ENCODE measurements at places on chromosomes 3 and 15.

- DNase-seq = no peak
Measured at GRCh38 chr3:189108067-189108466, 63.7 kb upstream of the TPRG1 start.

DNA sequence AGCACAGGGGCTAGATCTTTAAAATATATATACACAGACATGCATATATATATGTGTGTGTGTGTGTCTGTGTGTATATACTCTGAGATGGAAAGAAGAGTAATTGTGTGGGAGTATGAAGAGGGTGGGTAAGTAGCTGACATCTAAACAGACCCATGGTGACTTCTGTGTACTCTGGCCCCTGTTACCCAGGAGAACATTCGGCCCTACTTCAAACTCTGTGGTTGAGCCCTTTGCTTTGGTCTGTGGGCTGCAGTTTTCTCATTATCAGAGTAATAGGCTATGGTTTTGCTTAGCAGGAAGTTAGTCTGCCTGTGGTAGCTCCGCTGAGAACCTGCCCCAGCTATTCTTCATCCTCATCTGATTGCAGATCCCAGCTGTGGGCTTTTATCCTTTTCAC lies 141.4 kb downstream of the RBPMS2 start:
- DNase-seq = no peak

DNA sequence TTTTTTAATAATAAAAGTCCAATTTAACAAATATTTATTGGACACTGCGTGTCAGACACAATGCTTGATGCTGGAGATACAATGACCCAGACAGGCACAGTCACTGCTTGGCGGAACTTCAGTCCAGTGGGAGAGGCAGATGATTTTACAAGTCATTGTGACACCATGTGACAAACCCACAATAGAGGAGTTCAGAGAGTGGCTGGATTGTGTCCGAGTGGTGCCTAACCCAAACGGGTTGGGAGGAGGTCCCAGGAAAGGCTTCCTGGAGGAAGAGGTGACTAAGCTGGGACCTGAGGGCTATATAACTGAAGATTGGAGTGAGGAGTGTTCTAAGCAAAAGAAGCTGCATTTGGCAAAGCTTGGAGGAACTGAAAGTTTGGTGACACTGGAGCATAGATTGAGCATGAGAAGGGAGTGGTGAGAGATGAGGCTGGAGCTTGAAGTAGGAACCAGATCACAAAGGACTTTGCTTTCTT lies 41.4 kb downstream of the CRTC3 start:
- DNase-seq = no peak

DNA sequence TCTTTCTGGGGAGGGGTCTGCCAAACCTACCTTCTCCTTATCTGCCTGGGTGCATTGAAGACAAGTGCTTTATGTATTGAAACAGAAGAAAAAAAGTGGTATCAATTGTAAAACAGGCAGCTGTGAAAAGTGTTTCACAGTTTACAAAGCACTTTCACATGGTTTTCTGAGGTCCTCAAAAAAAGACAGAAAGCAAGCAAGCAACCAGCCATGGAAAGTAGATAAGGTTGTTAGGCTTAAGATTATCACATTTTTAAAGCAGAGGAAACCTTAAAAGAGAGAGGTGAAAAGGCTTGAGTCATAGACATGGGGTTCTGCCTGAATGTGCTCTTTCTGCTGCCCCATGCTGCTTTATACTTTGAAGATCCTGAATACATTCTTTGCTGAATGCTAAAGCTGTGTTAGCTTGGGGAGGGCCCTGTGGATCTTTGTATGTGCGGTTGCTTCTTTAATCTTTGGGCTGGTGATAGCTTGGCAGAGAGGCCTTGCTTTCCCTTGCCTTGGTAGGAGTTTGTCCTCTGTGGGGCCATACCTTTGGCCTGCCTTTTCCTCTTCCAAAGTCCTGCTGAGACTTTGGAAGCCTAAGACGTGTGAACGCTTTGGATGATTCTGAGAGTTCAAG lies 2.6 kb downstream of the SMAD3 start:
- DNase-seq = no peak

DNA sequence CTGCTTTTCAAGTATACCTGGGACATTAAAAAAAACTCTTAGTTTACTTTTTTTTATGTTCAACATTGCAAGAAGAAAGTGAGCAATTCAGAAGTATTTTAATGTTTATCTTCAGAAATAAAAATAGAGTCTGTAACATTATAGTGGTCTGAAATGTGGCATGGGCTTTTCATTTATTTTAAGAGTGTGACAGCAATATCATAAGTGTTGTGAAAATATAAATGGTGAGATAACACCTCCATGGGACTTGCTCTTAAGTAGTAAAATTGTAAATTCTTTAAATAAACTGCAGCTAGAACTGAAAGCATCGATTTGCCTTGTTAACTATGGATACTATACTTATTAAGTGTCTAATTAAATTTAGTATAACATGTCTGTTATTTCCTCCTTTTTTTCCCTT lies 48.8 kb upstream of the ZCWPW2 start:
- DNase-seq = no peak

GRCh38 chr15:80342148-80342547 lies 62.0 kb upstream of the ARNT2 start:
- DNase-seq = no peak

DNA sequence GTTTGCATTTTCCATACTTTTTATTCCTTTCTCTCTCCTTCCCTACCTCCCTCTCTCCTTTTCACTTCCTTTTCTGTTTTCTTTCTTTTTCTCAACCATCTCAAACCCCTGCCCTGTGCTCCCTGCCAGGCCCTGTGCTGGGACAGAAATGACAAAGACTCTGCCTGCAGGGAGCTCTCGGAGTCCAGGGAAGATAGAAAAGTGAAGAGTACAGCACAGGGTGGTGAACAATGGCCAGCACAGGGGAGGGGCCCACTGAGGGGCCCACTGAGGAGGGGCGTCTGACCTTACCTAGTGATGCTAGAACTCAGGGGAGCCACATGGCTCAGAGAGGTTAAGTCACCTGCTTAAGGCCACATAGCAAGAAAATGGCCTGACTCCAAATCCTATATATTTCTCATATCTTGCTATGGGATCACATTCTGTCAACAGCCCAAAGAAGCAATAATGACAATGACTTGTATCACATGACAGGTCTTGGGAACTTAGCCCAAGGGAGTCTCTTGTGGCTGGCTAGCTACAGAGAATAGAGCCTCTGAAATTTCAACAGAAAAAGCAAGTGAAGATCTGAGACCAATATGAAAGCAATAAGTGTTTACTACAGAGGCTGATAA lies 44.3 kb upstream of the ATP2B2 start:
- no peak for DNase-seq

DNA sequence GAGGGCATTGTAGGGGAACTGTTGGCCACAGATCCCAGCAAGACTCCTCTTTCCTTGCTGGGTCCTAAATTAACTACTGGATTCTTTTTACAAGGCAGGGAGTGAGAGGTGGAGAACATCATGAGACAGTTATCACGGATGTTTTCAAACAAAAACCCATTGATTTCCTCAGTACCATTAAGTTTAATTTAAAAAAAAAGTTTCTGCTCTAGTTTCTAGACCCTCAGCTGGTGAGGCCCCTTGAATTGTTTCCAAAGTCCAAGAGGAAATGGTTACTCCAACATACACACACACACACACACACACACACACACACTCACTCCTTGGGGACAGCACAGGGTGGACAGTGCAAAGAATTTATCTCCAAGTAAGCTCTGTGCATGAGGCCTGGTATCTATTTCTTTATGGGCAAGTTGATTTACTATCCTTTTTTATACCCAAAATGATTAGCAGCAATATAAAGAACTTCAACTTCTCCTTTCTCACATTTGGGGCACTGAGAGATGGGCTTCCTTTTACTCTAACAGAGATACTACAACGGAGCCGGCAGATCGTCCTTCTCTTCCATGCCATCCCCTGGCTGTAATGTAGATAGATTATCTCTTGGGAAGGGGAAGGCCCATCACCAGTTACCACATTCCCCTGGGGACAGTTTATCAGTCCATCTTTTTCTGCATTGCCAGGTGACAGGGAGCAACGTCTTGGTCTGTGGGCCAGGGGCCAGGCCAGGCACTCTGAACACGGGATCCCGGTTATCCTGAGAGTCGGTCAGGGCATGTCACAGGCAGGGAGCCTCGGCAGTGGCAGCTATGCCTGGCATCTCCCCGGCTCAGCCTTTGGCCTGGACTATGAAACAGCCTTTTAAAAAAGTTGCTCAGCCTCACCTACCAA lies 54.7 kb downstream of the CORO2B start:
- no peak for DNase-seq

GRCh38 chr15:76239786-76240185 lies 71.5 kb downstream of the ETFA start:
- no peak for DNase-seq

DNA sequence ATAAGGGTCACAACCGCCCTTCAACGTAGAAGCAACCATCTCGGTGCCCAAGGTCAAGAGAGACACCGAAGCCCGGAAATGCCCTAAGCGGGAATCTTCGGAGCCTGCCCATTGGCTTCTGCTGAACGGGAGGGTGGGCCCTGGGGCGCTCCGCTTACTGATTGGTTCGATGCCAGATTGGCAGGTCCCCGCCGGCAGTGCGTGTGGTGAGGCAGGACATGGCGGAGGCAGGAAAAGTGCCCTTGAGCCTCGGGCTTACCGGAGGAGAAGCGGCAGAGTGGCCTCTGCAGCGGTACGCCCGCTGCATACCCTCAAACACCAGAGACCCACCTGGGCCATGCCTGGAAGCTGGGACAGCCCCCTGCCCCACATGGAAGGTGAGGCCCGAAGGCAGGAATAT lies at the start of gene REC114:
TSS of gene REC114 (plus strand) at position 197 of the 400 bp plus-strand sequence. CDS start at position 219, 22 bp downstream.
- no peak for DNase-seq

DNA sequence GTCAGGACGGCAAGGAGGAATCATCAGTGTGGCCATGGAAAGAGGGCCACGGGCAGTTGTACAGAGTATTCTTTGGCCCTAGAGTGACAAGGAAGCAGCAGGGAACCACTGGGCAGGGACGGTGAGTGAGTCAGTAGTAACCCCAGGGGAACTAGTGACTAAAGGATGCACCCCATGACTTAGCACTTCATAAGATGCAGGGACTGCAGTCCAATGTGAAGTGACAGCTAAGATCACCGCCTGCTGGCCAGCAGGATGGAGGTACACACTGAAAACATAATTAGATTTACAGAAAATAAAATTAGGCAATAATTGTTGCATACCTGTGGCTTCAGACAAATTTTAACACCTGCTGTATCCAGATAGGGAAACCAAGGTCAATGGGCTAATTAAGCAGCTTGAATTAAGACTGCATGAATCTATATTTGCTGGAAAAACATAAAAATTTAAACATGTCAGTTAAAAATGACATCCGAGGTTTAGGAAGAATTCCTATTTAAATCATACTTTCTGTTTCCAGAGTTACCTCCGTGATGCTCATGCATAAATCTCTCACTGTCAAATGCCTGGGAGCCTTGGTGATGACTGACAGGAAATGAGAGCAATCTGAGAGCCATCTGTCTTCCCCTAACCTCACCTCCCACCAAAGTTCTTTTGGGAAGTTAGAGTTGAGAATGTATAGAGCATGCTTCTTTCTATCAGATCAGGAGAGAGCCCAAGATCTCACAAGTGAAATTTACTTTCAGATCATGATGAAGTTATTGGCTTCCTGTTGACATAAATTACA lies 56.5 kb downstream of the DCLK3 start:
- DNase-seq = no peak

DNA sequence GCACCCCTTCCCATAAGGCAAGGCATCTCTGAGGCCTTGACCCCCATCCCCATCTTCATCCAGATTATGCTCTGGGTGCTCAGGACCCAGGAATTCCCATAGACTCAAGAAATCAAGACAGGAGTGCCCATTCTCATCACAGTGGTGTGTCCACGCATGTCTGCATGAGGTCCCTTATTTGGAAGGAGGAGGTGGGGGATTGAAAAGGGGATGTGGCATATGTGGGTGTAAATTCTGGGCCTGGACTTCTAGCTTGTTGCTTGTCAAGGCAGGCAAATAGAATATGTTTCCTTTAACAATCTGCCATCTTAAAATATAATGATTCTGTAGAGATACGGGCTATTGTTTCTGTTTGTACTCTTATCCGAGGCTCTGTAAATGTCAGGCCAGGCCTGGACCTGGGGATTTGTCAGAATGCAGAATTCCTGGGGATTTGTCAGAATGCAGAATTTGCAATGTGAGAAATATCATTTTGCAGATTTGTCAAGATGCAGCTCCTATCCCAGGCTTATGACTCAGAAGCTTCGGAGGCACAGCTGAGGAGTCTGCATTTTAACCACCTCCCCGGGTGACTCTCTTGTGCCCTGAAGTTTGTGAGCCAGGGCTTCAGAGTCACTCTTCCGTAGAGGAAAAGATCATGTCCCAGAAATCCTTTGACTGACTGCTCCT lies 157.8 kb downstream of the SV2B start:
- no peak for DNase-seq

DNA sequence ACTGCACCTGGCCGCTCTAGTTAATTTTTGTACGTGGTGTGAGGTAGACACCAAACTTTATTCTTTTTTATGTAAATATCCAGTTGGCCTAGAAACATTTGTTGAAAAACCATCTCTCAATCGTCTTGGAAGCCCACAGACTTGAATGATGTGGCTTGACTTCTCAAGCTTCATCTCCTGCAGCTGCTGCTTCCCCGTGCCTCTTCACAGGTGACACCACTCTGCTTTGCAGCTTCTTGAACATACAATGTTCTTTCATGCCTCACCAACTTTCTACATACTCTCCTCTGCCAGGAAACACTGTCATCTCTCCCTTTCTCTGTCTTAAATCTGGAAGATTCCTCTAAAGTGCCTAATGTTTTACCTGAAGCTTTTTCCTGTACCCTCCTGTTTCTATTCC lies 35.6 kb downstream of the MAP6D1 start:
- DNase-seq = no peak

DNA sequence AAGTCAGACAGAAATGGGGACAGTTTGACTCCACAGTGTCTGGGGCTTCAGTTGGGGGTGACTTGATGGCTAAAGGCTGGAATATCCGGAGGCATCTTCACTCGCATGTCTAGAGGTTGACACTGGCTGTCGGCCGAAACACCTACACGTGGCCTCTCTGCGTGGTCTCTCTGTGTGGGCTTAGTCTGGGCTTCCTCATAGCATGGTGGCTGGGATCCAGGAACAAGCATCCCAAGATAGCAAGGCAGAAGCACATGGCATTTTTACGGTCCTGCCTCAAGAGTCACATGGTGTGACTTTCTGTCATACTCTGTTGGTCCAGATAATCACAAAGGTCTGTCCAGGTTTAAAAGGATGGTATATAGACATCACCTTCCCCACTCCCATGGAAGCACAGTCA lies 34.5 kb downstream of the MAGI1 start:
- DNase-seq = no peak

DNA sequence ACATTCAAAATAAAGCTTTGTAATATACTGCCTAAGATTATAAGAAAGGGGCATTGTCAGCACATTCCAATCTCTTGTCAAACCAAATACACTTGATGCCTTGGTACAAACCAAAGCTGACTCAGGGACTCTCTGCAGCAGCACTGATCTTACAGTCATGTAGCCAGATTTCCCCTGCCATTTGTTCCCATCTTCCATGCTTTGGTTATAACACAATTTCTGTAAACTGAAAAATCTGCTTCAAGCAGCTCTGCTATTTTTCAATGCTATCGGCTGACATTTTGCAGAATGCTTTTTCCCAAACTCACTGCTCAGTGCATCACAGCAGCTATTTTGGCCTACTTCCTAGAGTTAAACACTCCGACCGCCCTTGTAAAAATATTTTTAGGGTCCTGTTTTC lies 18.2 kb downstream of the PLOD2 start:
- no peak for DNase-seq
